Activated CD4-positive, alpha-beta T cell treated with anti-CD3 and anti-CD28 coated beads, Interleukin-2, amount 50 U/mL, for 1 hour (primary cell): ENCODE measurements at places on chromosomes 3 and 15.

GRCh38 chr3:170476291-170476690, 57.6 kb downstream of the CLDN11 start:
- DNase-seq, result no peak

DNA sequence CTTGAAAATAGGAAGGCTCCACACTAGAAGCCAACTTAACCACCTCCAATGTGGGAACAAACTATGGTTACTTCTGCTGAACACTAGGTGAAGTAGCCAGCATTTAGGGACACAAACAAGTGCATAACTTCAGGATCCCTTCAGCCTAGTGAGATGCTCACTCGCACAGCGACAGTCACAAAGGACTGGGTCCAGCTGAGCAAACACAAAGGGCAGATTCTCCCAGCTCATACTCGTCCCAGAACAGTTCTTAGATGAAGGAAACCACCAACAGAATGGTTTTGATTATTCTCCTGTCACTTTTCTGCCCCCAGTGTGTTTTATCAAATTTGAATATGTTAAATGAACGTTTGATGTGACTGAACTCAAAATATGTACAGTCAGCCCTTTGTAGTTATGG, 201.6 kb downstream of the KCNAB1 start:
- no peak for DNase-seq

DNA sequence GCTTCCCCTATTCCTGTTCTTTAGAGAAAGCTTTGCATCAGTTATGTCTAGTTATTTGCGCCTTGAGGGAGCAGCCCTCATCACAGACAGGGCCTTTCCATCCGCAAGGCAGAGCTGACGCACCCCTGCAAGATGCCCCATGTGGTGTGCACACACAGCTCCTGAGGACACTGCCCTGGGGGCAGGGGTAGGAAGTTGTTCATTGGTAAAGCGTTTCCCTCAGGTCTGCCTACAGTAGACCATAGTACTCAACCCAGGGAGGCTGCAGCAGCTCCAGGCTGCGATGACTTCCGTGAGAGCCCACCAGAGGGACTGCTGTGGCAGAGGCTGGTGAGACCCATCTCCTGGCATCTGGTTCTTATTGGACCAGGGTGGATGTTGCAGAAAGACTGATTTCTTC, 55.1 kb upstream of the PLXNA1 start:
- DNase-seq, result no peak

- no peak for DNase-seq
Observed at GRCh38 chr15:87906444-87906843, 350.1 kb downstream of the NTRK3 start.

DNA sequence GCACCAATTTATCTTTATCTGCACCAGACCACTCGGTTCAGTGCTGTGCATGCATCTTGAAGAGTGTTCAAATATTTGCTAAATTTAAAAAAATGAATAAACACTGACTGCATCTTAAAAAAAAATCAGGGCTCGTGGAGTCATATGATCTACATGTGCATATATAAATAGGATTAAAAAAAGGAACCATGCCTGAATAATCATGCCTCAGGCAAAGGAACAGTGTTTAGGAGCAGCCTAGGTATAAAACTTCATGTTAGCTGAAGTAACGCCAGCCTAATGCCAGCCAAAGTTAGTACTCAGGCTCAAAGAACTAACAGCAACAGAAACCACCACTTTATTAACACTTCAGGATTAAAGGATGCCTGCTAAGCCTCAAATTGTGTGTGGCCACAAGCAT, 9.5 kb downstream of the ABCC5 start:
- DNase-seq, result no peak

DNA sequence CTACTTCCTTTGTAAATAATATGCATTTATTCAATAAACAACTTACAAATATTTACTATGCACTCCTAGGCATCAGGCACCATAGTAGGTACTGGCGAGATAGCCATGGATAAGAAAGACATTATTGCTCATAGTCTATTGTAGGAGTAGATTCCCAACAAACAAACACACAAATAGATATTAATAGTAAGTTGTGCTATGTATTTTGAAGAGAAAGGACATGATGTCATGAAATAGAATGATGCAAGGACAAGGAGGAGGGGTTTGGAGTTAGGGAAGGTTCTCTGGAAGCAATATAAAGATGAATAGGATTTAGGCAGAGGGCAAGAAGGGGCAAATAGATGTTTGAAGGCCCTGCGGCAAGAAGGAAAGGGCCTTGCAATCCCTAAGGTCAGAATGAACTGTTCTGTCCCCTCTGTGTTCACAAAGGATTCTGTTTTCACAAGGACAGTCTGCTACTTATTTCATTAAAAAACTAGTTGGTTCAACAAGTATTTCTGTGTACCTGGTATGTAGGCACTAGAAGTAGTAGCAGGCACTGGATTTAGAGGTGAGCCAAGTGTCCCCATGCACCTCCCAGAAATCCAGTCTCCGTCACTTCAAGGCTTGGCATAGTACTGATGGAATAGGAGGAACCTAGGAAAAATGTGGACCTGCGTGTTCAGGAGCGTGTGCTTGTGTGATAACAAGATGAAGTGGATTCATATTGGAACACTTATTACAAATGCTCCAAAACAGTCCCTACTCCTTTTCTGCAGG, 231.8 kb upstream of the TPRG1 start:
- no peak for DNase-seq
